ENCODE measurements at places on chromosomes 5 and 9.

- no peak for DNase-seq
These were observed 33.9 kb upstream of the FOXB2 start for GRCh38 chr9:76985581-76985980.

DNA sequence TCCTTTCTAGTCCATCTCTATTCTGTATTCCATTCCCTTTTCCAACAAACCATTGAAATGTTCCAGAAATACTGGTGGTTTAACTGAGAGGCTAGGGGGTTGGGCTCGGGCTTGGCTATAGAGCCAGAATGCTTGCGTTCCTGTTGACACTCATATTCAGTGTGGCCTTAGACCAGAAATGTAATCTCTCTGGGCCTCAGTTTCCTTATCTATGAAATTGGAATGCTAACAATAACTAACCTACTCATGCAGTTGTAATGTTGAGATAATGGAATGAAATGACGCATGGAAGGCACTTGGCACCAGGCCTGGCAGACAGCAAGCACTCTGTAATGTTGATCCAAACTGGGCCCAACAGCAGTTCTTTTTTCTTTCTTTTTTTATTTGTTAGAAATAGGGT lies 26.8 kb downstream of the JADE2 start:
- no peak for DNase-seq

- DNase-seq = no peak
These were observed 7.5 kb downstream of the OBP2B start for GRCh38 chr9:133201424-133202144.

DNA sequence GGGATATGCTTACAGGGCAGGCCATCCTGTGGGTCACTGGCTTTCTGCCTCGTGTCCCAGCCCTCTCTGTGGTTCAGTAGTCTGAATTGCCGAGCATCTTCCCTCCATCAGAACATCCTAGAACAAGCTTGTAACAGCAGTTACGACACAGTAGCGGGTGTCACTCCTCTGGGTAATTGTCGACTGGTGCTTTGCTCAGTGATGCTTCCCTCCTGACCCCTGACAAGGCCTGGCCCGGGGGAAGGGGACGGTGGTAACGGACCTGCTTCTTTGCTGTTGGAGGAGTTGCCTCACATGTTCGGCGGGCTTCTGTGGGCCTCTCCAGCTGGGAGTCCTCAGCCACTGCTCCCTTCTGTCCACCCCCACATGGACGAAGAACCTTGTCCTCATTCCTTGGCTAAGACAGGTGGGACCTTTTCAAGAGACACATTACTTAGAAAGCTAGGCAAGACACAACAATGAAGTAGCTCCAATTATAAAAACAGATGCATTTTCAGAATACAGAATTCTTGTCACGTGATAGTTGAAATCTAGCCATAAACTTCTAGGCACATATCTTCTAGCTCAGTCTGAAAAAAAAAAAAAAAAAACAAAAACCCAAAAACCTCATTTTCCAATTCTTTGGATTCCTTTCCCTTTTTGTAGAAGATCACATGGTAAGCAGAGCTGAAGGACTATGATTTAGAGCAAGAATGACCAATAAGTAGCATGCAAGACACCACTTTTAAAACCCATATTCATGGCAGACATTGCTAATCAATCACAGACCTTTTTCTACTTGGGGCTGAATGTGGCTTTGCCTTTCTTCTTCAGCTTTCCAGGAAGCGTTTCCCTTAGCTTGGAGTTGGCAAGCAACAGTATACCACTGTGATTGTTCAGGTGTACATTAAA lies 25.0 kb downstream of the HMCN2 start:
- no peak for DNase-seq

- DNase-seq = no peak
These were observed 84.0 kb downstream of the MARCHF11 start for GRCh38 chr5:16095612-16096011.

Measured in activated CD4-positive, alpha-beta T cell treated with anti-CD3 and anti-CD28 coated beads, Interleukin-2, amount 50 U/mL, for 1 hour (primary cell).